Heart right ventricle (tissue), 16 donors: ENCODE measurements at places on chromosomes 7 and 10.

- no peak for DNase-seq
Measured at GRCh38 chr7:122453432-122453831, 148.9 kb upstream of the FEZF1 start.

GRCh38 chr7:132430861-132431822 lies 145.1 kb downstream of the PLXNA4 start:
- peak; percentile 29 for DNase-seq

DNA sequence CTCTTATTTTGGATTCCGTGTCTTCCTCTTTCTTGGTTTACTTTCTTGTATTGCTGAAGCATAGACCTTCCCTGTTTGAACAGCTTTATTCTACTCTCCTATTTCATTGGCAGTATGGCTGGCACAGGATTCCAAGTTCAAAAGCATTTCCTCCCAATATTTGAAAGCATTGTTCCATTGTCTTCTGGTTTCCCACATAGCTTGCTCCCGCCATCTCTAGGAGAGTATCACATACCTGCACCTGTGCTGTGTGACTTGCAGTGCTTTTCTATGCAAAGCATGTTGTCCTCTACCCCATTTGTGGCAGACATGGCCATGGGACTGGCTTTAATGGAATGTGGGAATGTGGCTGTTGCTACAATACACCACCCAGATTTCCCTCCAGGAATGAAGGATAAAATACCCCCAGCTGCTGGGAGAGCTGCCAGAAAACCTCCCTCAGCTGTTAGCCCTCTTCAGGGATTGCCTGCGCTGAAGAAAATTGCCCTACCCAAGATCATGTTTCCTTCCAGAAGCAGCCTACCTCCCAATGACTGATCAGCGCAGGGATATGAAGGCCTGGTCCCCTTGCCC lies 6.9 kb upstream of the MYOF start:
- no peak for DNase-seq

DNA sequence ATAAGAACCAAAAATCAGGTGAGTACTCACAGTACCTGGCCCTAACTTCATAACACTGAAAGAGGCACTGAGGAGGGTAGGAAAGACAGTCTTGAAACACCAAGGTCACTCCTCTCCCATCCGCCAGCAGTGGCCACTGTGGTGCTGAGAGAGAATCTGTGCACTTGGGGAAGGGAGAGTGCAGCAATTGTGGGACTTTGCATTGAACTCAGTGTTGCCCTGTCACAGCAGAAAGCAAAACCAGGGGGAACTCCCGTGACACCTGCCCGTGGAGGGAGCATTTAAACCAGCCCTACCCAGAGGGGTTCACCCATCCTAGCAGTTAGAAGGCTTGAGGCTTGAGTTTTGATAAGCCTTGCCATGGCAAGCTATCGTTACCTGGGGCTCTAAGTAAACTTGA lies 35.2 kb upstream of the MAP3K8 start:
- DNase-seq: no peak

DNA sequence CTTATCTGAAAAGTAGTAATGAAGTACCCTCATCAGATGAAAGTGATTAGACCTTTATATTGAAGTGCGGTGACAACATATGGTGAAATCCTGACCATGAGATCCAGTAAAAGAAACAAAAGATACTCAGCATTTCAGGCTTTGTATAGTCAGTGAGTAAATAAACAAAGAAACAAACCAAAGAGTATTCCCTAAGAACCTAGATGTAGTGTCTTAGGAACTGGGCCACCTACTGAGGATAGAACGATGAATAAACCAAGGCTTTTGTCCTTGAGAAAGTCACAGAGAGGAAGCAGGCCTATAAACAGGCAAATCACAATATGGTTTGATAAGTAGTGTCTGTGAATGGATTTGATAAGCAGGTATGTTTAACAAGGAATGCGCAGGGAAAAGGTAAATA lies 46.2 kb downstream of the ZNF277 start:
- DNase-seq: no peak

GRCh38 chr7:127383123-127383835 lies 9.2 kb downstream of the ZNF800 start:
- DNase-seq: no peak

- no peak for DNase-seq
Measured at GRCh38 chr10:74067373-74068352, 69.7 kb downstream of the VCL start.
